ENCODE measurements at places on chromosomes 12 and 14.
A peak's percentile ranks its signal among the peaks of the same experiment; 100 is the strongest.

- no peak for DNase-seq
These were observed 24.1 kb downstream of the KLRD1 start for GRCh38 chr12:10331642-10332239.

GRCh38 chr12:93741659-93742109 lies 64.5 kb downstream of the CRADD start:
- peak; percentile 25 for DNase-seq

GRCh38 chr14:104633276-104634137 lies 28.9 kb upstream of the TMEM179 start:
- DNase-seq = no peak

GRCh38 chr14:51516706-51517395 lies 134.9 kb upstream of the FRMD6 start:
- DNase-seq = no peak

DNA sequence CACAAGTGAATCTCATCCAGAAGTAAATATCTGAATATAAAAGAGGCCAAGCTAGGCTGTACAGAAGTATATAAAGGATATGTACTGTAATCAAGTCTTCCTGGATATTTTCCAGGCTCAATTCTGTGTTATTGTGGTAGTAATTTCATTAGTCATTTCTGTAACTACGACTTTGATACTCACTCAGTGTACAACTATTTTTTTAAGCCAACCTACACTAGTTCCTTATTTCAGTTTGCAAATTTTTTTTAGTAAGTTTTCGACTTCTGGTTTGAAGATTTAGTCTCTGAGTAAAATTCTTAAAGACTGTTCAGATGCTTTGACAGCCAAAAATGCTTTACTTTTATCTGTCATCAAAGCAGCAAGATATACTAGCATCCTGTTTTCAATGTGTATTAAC lies 130.8 kb downstream of the CAPZA3 start:
- no peak for DNase-seq

GRCh38 chr12:124548854-124549378 lies 18.5 kb downstream of the NCOR2 start:
- peak; percentile 56 for DNase-seq

GRCh38 chr14:103894723-103895059 lies 33.6 kb upstream of the TDRD9 start:
- no peak for DNase-seq

GRCh38 chr14:92412912-92413311 lies 89.9 kb downstream of the SLC24A4 start:
- no peak for DNase-seq

DNA sequence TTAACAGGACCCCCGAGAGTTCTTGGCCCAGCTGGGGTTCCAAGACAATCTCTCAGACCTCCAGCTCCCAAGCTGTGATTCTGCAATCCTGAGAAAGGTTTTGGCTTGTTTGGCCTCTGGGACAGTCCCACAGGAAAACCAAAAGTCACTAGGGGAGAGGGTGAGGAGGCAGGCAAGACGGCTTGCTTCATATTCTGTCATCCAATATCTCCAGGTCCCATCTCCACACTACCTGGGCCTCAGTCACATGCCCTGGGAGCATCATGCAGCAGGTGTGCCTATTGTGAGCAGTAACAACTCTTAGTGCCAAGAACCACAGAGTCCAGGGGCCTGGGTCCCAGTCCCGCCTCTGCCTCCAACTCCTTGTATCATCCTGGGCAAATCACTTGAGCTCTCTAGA lies 1.7 kb downstream of the KRT79 start:
- DNase-seq = no peak

DNA sequence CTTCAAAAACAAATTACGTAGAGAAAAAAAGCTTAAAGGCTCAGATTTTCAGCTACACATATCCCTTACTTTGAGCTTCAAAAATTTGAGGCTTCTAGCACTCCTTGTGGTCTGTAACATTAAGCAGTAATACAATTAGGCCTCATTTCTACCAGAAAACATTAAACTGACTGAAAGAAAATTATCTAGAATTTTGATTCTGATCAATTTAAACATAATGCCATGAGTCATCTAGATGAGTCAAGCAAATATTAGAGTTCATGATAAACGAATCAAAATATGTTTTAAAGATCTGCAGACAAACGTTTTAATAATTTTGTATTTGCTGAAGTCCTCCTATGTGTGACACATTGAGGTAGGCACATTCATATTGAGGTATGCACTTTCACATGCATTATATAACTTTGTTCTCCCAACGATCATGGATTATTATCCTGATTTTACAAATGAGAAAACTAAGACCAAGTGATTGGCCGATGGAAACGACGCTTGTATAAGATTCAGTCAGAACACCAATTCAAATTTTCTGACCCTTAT lies 4.3 kb downstream of the OSBPL8 start:
- DNase-seq = no peak

DNA sequence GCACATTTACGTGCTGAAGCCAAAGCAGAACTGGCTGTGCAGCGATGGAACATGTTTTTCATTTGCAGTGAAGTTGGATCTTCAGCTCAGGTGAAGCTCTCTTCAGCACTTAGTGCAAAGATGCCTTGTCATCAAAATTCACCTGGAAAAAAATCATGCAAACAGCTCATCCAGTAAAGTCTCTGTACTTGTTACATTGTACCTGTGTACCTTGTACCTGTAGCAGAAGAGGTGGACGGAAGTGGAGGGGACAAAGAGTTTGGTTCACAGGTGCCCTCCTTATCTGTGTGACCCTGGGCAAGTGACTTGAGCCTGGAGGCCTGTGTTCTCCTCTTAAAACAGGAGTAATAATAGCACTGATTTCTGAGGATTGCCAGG lies 54.0 kb downstream of the ADGRD1 start:
- no peak for DNase-seq

DNA sequence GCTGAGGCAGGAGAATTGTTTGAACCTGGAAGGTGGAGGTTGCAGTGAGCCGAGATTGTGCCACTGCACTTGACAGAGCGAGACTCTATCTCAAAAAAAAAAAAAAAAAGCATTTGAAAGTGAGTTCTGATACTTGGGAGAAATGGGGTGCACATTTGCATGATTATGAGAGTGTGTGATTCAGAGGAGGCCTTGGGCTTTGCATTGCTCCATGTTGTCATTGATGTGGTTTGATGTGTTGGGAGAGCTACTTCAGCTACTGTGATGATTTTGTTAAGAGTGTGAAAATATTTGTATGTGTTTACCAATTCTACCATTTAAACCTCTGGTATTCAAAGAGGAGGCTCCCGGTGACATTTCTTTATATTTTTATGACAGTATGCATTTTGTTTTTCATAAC lies 24.4 kb downstream of the DRAM1 start:
- no peak for DNase-seq

DNA sequence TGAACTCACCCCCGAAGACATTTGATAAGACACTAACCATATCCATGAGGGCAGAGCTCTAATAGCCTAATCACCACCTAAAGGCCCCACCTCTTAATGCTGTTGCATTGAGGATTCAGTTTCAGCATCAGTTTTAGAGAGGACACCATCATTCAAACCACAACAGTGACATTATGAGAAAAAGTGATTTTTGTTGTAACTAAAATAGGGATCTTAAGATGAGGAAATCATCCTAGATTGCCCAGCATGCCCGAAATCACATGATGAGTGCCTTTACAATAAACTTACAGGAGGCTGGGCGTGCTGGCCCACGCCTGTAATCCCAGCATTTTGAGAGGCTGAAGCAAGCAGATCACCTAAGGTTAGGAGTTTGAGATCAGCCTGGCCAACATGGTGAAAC lies 9.7 kb upstream of the GLT1D1 start:
- DNase-seq = no peak

GRCh38 chr12:18658179-18658578 lies 79.6 kb downstream of the PLCZ1 start:
- no peak for DNase-seq

DNA sequence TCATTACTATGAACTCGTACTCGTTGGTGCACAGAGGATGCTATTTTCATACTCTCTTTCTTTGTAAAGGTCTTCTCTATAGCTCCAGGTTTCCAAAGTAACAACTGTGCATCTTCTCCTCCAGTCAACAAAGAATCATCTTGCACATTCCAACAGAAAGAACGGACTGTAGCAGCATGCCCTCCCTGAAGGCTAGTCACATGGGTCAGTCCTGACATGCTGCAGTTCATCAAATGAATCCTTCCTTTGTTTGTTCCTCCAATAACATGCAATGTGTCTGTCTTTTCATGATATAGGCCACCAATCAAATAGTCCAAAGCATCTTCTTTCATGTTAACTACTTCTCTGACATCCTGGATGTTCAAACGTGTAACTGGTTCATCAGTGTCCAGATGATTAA lies 42.9 kb downstream of the WDR89 start:
- no peak for DNase-seq

GRCh38 chr14:91250912-91251311 lies 6.4 kb upstream of the GPR68 start:
- peak; percentile 27 for DNase-seq

GRCh38 chr14:36227802-36228201 lies 51.3 kb upstream of the PTCSC3 start:
- no peak for DNase-seq

DNA sequence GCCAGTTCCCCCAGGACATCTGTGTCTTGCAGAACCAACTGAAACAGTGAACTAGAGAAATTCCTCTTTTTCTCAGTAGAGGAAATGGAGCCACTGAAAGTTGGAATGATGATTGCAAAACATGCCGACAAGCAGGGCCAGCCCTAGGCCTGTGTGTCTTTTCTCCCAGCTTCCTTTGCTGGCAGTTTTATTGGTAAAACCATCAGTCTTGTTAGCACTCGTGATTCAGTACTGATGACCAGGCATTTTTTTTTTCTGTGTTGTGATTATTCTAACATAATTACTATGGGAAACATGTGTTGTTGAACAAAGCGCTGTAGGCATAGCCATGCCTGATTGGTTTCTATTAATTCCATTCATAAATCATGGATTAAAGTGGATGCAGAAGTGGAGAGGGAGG lies 620.7 kb downstream of the AACS start:
- DNase-seq = no peak

DNA sequence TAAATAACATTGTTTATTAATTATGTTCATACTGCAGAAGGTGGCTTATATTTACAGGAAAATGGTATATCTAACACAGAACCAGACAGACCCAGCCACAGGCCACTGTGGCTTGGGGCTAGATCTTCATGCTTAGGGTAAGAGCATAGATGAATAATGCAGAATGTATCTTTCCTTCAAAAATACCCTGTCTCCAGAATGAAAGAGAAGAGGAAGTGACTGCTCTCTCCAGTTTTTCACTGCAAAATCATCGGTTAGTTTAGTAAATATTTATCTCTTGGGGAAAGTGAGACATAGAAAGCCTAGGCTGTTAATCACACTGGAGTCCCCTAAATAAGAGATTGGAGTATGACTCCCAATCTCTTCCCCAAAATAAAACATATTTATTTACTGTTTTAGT lies 453.7 kb downstream of the NAV3 start:
- no peak for DNase-seq

DNA sequence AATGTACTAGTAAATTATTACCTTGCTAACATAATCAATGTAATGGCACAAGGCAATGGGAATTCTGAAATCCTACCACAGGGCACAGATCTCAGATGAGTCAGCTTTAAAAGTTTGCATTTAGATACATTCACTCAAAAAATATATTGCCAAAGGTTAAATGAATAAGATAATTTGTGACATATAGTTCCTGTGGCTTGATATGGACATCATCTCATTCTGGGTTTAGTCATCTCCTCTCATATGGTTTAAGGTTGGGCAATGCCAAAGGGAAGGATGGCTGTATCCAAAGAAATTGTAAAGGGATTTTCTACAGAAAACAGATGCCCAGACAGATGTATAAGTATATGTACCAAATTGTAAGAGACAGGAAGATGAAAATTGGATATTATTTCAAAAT lies 1065.0 kb downstream of the LRFN5 start:
- no peak for DNase-seq

DNA sequence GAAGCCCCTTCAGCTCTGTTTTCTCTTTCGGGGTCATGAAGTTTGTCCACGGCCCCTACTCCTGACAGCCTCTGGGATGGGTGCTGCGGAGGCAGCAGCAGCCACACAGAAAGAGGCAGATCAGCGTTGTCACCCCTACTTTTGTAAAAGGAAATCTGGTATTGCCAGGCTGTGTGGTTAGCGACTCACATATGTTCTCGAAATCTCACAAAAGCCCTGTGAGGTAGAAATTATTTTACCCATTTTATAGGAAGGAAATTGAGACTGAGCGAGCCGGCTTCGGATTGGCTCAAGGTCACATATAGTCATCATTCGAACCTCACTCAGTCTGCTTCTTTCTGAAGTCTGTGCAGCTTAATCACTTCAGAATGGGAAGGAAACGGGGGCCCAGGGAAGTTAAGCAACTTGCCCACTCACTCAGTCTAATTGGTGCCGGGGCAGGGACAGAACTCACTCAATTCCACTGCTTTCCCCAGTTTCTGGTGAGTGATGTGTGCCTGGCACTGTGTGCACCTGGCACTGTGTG lies 1.1 kb upstream of the CKAP4 start:
- peak; percentile 68 for DNase-seq

DNA sequence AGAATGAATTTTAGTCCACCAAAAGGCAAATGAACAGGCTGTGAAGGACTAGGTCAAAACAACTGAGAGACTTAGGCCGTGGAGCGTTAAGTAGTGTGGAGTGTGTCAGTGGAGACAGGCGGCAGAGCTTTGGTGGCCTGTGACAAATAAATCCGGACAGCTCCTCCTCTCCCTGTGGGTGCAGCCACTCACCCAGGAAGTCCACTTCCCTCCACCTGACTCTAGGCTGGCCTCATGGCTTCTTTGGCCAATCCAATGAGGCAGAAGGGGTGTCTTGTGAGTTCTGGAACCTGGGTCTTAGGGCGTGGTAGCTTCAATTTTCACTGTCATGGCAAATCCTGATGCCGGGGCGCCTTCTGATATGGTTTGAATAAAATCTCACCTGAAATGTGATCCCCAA lies 180.9 kb upstream of the C14orf180 start:
- DNase-seq = no peak

DNA sequence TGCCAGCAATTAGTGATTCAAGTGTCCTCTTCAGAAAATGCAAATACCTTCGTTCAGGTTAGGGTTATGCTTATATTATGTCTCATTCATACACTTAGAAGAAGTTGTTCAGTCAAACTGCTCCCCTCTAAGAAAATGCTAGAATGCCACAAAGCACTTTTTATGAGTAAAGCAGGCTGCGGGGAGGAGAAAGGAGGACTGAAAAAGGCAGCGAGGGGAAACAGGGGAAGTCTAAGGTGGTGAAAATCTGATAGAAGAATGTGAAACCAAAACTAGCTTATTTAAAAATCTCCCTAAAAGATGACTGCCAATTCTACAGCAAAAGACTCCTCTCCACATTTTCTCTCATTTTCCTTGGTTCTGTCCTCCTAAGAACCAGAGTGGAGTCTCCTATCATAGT lies 70.1 kb downstream of the PRKD1 start:
- no peak for DNase-seq

GRCh38 chr14:72104011-72104613 lies 171.9 kb downstream of the RGS6 start:
- peak; percentile 62 for DNase-seq

- DNase-seq = no peak
These were observed 67.4 kb downstream of the CLIP1 start for GRCh38 chr12:122354958-122355641.

- no peak for DNase-seq
These were observed 48.2 kb upstream of the MANSC4 start for GRCh38 chr12:27828196-27828595.

GRCh38 chr14:104821229-104821945 lies 20.5 kb downstream of the ZBTB42 start:
- no peak for DNase-seq
